Activated T-helper 1 cell treated with anti-CD3 and anti-CD28 coated beads, Interleukin-12 subunit alpha, Interleukin-12 subunit beta, Interleukin-2, Interleukin-4 antibody, amounts not matched to agents 30 ng/mL and 10 ng/mL and 1 ng/mL, durations not matched to agents 14 hours and 24 hours and 36 hours (primary cell): ENCODE measurements at places on chromosomes 1 and 21.

GRCh38 chr1:39687243-39687642 lies 4.0 kb downstream of the HPCAL4 start:
- H3K27me3 ChIP-seq: peaks cover 25% of the 10 kb centered on the region
- peaks cover 8% of the 10 kb centered on the region for H3K36me3 ChIP-seq
- no peak for DNase-seq
- no peak overlapping the region for H3K4me3 ChIP-seq

DNA sequence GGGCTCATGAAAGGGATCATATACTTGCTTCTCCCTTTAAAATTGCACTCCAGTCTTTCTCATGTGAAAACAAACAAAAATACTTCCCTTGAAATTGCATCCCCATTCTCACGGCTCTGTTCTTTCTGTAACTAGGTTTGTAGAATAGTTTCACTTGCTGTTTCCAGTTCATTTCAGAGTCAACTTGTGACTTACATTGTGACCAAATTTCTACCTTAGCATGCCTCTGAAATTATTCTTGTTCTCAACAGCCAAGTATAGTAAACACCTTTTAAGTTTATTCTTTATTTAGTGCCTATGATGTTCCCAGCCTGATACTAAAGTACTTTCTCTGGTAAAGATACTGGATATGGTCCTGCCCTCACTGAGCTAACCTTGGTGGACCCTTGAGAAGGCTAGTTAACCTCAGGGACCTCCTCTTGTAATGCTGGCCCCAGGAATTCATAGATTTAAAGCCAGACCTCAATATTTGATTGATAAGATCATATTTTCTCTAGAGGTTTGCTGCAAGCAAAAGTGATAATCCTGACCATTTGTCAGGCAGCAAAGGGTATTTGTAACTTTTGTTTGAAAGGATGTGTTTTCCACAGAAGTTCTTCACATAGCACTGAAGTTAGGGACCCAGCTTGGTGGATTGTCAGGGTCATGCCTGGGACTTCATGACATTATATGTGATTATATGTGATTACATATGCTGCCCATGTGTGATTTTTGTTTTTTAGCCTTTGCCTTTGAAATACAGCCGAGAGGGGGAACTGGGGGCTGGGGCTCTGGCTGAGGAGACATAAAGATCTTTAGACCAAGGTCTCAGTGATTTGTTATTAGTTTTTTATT lies 29.6 kb downstream of the VANGL2 start:
- peaks cover 11% of the 10 kb centered on the region for H3K36me3 ChIP-seq
- no peak for DNase-seq
- H3K4me1 ChIP-seq: peaks cover 62% of the 10 kb centered on the region
- H3K27ac ChIP-seq: peak overlapping the region; percentile 91
- peak overlapping the region; percentile 48 for H3K4me3 ChIP-seq

- no peaks in the 10 kb centered on the region for H3K36me3 ChIP-seq
- H3K4me1 ChIP-seq: no peaks in the 10 kb centered on the region
- H3K27me3 ChIP-seq: peaks cover 39% of the 10 kb centered on the region
- no peak overlapping the region for H3K4me3 ChIP-seq
- H3K27ac ChIP-seq: no peak overlapping the region
- no peak for DNase-seq
These were observed 9.8 kb upstream of the FNBP1L start for GRCh38 chr1:93437976-93438605.

DNA sequence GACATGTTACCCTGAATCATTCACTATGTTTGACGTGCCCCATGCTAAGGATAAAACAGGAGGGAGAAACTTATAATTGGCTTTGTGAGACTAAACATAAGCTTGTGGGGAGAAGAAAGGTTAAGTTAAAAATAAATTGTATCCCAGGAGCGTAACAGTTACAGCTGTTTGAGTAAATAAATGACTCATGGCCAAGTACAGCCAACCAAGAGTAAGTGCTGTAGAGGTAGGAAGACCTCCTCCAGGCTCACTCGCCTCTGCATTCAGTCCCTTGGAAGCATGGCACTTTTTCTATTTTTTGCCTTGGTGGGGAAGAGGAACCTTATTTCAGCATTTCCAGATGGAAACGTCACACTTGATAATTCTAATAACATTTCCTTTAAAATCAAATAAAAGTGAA lies 116.5 kb downstream of the ZP4 start:
- no peaks in the 10 kb centered on the region for H3K27me3 ChIP-seq
- DNase-seq: no peak
- H3K36me3 ChIP-seq: no peaks in the 10 kb centered on the region
- H3K27ac ChIP-seq: no peak overlapping the region

GRCh38 chr1:17207540-17207939 lies 2.6 kb downstream of the PADI1 start:
- peaks cover 17% of the 10 kb centered on the region for H3K4me1 ChIP-seq
- H3K4me3 ChIP-seq: no peak overlapping the region
- H3K36me3 ChIP-seq: peaks cover 2% of the 10 kb centered on the region
- peaks cover 10% of the 10 kb centered on the region for H3K27me3 ChIP-seq
- no peak overlapping the region for H3K27ac ChIP-seq
- DNase-seq: no peak

- no peak overlapping the region for H3K4me3 ChIP-seq
These were observed 7.1 kb upstream of the NAV1 start for GRCh38 chr1:201531551-201532425.

GRCh38 chr1:149928401-149928724 lies 760 bp upstream of the SF3B4 start:
- no peak for DNase-seq
- H3K27me3 ChIP-seq: no peaks in the 10 kb centered on the region
- peaks cover 81% of the 10 kb centered on the region for H3K4me1 ChIP-seq
- peak overlapping the region; percentile 96 for H3K27ac ChIP-seq
- H3K36me3 ChIP-seq: peaks cover 47% of the 10 kb centered on the region
- H3K4me3 ChIP-seq: peak overlapping the region; percentile 100

GRCh38 chr1:100736324-100736723 lies 16.8 kb downstream of the VCAM1 start:
- no peak for DNase-seq
- H3K27me3 ChIP-seq: peaks cover 3% of the 10 kb centered on the region

- no peak for DNase-seq
- H3K4me1 ChIP-seq: peaks cover 63% of the 10 kb centered on the region
- no peak overlapping the region for H3K27ac ChIP-seq
- H3K27me3 ChIP-seq: no peaks in the 10 kb centered on the region
- H3K4me3 ChIP-seq: no peak overlapping the region
These were observed 255.4 kb upstream of the IRF2BP2 start for GRCh38 chr1:234865171-234866006.

DNA sequence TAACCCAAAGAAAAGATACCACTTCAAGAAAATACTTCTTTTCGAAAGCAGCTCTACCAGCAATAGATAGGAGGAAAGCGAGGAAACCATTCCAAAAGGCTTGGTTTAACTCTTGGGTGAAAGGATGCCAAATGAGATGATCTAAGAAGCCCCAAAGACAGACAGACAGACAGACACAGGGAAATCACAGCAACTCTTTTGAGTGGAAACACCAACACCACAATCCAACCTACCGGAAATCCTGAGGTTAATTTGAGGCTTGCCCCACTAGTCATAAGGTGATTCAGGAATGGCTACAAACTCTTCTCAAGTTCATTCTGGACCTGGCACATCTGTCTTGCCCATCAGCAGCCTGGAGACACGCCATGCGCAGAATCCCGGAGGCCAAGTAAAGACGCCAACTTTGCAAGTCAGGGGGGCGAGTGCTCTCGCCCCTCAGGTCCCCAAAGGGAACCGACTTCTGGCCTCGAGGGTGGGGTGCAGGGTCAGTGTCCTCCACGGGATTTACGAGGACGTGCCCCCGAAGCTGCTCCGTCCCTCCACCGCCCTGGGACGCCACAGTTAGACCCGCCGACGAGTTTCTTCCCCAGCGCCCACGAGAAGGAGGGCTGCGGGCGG lies 778 bp downstream of the EVI5 start:
- H3K4me1 ChIP-seq: peaks cover 14% of the 10 kb centered on the region
- peak overlapping the region; percentile 75 for H3K4me3 ChIP-seq
- H3K36me3 ChIP-seq: peaks cover 2% of the 10 kb centered on the region

DNA sequence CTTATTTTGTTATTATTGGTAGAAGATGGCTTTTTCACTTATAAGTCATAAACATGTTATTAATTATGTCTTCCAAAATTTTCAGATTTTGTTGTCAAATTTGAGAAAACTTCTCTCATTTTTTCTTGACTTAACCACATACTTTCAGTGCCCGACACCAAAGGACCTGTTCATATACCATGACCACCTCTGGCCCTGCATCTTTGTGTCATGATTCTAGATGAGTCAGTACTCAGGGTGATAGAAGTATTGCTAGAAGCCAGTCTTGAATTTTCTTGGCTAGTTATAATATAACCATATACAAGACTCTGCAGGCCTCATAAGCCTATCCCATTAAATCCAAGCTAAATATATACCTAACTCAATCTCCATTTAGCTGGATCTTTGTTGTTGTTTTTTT lies 35.4 kb upstream of the DPH5 start:
- no peaks in the 10 kb centered on the region for H3K27me3 ChIP-seq
- peaks cover 19% of the 10 kb centered on the region for H3K4me1 ChIP-seq
- H3K27ac ChIP-seq: no peak overlapping the region
- no peak for DNase-seq
- H3K4me3 ChIP-seq: no peak overlapping the region
